ENCODE measurements at places on chromosomes 16 and 17.

- DNase-seq: no peak
Measured at GRCh38 chr16:68113059-68113761, 28.0 kb downstream of the NFATC3 start.

- DNase-seq: no peak
Measured at GRCh38 chr17:37475731-37476420, 13.8 kb upstream of the DUSP14 start.

DNA sequence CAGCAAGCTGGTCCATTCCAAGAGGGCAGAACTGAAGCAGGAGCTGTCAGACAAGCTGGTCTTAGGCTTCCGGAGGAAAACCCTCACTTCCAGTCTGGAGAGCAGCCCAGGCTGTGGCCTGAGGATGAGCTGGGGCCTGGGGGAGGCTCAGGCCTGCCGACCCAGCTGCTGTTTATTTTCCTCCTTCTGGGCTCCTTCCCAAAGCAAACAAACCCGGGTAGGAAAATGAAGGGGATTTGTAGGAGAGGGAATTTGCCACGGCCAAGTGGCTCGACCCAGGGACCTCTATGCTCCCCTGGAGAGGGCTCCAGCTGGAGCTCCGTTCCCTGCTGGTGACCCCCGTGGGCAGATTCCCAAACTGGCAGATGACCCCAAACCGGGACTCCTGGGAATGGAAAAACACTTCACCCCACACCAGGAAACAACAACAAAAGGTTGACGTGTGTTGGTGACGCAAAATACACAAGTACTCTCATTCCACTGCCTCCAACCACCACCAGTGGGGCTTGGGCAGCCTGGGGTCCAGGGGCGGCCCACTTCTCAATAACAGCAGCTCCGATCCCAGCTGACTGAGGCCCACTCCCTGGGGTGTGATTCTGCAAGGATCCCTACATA, 8.8 kb downstream of the JUP start:
- DNase-seq: no peak

DNA sequence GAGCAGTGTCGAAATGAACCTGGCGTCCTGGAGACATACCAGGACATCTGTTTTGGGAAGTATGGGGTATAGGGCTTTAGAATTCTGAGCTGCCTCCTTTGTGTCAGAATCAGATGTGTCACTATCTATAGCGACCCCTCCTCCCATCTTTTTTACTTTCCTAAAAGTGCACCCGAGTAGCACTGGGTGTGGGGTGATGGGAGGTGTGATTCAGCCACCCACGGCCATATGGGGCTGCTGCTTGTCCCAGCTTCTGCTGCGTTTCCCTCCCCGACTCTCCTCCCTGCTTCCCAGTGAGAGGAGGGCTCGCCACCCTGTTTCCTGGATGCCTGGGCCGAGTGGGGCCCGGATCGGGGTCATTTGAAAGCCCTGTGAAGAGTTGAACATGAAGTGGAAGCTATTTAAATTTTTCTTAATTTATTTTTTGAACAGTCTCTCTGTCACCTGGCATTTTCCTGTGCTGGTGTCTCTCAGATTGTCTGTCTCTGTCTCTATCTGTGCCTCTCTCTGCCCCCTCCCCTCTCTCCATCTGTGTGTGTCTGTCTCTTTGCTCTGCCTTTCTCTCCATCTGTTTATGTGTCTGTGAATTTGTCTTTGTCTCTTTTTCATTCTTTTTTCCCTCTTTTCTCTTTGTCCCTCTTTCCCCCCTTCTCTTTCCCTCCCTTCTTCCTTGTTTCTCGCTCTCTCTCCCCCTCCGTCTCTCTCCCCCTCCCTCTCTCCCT, 638.8 kb upstream of the EEF2KMT start:
- no peak for DNase-seq

GRCh38 chr17:53217311-53217710, 605.4 kb upstream of the KIF2B start:
- no peak for DNase-seq

DNA sequence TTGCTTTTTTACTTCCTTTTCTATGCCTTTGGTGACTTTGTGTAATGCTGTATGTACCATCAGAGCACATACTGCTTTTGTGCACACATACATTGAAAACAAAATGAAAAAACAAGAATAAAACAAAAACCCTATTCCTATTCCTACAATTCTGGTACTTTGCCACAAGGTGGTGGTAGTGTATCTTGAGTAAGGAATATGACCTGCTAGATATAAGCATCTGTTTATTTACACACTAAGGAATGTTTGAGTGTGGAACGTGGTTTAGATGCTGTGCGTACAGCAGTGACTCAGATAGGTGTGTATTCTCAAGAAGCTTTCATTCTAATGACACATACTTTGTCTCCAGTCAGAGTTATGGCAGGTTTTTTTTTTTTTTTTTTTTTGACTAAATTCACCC, 606.2 kb downstream of the WWOX start:
- DNase-seq: no peak

DNA sequence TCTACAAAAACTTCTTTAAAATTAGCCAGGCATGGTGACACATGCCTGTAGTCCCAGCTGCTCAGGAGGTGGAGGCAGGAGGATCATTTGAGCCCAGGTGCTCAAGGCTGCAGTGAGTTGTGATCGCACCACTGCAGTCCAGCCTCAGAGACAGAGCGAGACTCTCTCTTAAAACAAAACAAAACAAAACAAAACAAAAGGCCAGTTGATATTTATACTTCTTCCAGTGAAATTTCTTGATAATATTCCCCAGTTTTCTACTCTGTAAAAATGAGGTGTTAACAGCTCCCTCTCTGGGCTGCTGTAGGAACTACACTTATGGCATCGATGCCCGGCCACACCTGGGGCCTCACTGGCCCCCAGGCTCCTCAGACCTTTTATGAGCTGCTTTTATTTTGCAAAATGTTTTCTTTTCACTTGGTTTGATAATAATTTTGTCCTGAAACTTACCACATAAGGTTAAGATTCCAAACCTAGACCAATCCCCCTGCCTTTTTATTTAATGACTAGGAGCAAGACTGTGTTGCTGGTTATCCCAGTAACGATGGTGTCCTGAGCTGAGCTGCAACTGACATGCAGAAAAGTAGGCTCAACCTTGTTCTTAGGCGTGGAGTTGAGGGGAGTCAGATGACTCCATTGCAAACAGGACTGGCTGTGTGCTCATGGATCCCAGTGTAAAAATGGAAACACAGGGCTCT, 17.6 kb downstream of the MAPK8IP3 start:
- no peak for DNase-seq

GRCh38 chr17:50708050-50709000, 611 bp upstream of the ANKRD40 start:
- no peak for DNase-seq

GRCh38 chr17:11081342-11081741, 159.7 kb upstream of the SHISA6 start:
- DNase-seq: no peak

GRCh38 chr17:7001318-7001961, 5.6 kb downstream of the ALOX12 start:
- no peak for DNase-seq

- no peak for DNase-seq
Measured at GRCh38 chr17:15485045-15485444, 17.6 kb upstream of the CDRT4 start.

GRCh38 chr17:61456061-61456681, 3.9 kb downstream of the TBX4 start:
- DNase-seq: no peak

GRCh38 chr16:55479430-55480140, 587 bp downstream of the MMP2 start:
- DNase-seq: no peak

DNA sequence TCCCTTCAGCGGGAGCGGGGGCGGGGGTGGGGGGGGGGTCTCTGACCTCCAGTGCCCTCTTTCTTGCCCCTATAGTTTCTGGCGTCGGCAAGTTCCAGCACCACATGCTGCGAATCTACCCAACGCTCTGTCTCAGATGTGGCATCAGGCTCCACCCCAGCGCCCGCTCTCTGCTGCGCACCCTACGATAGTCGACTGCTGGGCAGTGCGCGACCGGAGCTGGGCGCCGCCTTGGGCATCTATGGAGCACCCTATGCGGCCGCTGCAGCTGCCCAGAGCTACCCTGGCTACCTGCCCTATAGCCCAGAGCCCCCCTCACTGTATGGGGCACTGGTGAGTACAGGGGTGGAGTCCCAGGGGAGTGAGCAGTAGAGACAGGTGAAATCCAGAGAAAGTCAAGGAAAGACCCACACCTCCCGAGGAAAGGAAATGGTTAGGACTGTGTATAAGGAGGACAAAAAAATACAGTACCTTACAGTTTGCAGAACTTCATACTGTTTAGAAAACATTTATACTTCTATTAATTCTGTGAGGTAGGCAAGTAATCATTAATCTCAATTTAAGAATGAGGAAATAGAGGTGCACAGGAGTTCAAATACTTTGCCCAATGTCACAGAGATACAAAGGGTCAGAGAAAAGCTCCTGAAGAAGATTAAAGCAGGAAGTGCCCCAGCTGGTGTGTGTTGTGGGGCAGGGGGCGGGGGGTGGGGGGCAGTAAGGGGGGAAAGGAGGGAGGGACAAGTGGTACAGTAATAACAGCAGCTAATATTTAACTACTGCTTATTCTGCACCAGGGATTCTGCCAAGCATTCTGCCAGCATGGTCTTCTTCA, 2.5 kb downstream of the IRX6 start:
- no peak for DNase-seq

- DNase-seq: no peak
Measured at GRCh38 chr16:82715160-82715559, 88.4 kb downstream of the CDH13 start.

Measured in NCI-H1048 (cell line).